ENCODE measurements at places on chromosomes 4 and X.
A peak's percentile ranks its signal among the peaks of the same experiment; 100 is the strongest.

GRCh38 chrX:65706041-65706828, 38.8 kb downstream of the MSN start:
- no peak for DNase-seq

DNA sequence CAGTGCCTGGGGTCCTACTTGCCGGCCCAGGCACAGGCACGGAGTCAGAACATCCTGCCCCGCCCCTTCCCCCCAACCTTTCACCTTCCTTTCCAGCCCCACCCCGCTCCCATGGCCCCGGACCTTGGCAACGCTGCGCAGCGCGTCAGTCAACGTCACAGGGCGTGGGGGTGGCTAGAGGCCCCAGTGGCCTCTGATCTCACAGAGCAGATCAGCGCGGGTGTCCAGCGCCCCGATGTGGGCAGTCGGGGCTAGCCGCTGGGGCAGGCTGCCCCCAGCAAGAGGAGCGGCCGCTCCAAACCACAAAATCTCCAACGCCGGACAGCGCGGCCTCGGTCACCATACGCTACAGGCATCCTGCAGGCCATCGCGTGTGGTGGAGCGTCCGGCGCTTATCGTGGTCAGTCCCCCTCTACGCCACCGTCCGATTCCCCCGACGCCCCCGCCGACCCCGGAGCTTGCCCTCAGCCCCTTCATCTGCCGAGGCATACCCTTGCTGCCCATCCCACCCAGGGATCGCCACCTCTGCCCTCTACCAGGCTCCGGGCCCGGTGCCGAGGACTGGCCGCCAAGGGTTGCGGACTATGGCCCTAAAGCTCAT, 69.6 kb upstream of the APOOL start:
- DNase-seq = no peak

DNA sequence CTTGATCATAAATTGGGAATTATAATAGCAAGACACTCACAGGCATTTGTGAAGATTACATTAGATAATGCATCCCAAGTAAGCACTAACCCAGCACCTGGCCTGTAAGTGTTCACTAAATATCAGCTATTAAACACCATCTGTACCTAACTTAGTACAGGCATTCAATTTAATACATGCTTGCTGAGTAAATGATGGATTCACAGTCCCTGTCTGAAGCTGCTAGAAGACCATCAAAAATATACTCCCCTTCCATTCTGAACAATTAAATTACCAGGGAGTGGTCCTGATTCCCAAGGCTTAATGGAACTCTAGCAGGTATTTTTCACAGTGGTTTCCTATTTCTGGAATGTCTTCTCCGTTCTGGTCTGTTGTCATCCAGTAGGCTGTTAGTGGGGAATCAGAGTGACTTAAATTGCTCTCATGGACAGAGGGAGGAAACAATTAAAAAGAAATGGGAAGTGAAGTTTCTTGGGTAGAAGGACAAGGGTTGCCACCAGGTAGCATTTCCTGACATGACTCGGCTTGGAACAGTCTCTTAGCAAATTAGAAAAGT, 233.9 kb downstream of the PTTG2 start:
- DNase-seq = no peak

DNA sequence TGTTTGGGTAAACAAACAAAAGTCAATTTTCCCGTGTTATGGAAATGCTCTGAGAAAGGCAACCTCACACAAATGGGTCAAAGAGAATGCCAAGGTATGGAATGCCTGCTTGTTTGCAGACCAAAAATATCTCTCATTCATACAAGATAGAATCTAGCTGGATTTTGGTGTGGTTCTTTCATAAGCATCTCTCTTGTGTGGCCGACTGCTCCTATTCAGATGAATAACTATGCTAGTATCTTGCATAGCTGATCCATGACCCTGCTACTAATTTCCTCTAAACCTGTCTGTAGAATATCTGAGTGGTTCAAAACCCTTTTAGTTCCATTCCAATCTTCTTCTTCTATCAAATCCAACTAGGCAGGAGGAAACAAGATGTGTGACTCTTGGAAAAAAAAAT, 28.2 kb upstream of the SORBS2 start:
- no peak for DNase-seq

DNA sequence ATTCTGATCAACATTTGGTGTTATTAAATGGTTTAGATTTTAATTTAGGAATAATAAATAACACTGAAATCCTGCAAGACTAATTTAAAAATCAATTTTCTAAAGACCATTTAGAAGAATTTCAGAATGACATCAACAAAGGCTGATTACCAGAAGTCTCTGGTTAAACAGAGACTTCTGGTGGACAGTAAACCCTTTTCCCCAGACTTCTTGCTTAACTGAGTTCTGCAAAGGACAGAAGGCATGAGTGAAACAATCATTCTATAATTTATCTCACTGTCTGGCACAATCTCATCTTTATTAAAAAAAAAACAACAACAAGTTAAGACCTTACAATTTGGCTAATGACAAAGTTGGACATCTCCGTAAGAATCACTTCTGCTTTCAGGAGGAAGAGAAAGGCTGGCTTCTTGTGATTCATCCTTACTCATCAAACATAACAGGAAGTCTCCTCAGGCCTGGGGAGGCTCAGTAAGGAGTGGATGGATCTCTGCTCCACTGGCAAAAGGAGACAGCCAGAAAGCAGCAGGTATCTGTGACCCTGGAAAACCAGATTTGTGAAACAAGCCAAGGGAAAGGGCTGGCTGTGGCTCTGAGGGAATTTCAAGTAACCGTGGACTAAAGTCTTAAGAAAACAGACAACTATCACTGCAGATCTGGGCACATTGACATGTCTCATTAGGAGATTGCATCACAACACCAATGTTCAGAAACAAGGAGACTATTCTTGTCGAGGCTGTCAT, 908 bp upstream of the TLR6 start:
- DNase-seq = no peak

GRCh38 chr4:3323071-3323481, 30.3 kb downstream of the RGS12 start:
- no peak for DNase-seq

GRCh38 chr4:109730619-109731545, 1.0 kb upstream of the PLA2G12A start:
- no peak for DNase-seq

DNA sequence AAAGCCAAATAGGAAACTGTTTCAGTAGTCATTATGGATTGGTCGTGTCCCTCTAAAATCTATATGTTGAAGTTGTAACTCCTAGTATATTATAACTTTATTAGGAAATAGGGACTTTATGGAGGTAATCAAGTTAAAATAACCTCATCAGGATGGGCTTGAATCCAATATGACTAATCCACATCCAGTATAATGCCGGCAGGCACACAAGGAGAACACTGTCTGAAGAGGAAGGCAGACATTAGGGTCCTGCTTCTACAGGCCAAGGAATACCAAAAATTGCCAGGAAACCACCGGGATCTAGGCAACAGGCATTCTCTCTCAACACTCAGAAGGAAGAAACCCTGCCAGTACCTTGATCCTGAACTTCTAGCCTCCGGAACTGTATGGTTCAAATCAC, 130.3 kb downstream of the ATP10D start:
- no peak for DNase-seq

DNA sequence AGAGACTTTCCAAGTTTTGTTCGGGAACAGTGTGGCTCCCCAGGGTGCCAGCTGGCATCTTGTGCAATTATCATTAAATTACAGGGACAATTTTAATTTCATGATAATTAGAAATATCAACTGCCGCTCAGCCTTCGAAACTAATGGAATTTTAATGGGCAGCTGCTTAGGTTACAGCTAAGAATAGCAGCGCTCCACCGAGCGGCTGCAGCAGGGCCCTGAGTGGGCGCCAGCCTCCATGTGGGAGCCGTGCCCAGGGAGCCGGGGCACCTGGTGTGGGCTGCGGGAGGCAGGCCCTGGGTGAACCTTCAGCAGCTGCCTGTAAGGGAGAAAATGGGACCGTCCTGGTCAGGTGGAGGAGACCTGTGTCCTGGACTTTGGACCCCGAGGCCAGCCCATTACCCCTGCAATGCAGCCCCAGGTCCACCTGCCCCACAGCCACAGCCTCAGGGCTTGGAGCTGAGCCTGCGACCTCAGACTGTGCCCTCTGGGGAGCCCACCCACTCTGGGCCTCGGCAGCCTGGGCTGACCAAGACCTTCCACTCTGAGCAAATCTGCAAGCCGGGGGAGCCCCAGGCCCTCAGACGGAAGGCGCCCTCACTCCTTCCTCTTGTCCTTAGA, 21.1 kb downstream of the MSANTD1 start:
- peak; percentile 62 for DNase-seq

- DNase-seq = no peak
Observed at GRCh38 chr4:151581570-151581969, 172.6 kb downstream of the FHIP1A start.

DNA sequence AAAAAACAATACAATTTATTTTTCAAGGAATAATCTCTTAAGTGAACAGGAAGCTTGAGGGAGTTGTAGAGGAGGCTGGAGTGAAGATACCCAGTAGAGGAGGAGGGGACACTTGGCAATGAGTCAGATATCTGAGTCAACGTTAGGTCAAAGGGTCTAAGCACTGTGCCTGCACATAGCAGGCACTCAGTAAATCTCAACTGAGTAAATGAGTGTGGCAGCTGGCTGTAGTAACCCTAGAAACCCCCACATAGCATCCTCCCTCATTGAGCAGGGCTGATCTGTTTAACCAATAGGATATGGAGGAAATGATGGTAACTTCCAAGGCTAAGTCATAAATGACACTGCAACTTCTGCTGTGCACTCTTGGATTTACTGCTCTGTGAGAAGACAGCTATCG, 186.0 kb upstream of the FAM241A start:
- DNase-seq = no peak

- DNase-seq = no peak
Observed at GRCh38 chrX:34528081-34528480, 129.0 kb downstream of the TMEM47 start.

DNA sequence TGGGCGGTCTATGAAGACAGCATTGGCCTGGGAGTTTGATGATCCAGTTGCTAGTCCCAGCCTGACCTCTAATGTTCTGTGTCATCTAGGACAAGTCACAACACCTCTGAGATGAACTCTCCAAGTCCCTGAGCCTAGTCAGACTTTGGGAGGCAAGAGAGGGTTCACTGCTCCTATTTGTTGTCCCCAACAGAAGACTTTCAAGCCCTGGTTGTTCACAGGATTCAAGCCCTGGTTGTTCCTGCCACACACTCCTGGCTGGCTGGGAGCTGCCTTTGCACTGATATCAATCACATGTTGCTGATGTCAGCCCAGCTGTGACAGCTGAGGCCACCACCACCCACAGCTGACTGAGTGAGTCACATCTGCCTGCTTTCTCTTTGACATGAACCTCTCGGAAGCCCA, 253.2 kb upstream of the RASGEF1B start:
- no peak for DNase-seq

- peak; percentile 22 for DNase-seq
Observed at GRCh38 chr4:5055411-5055810, 4.1 kb downstream of the STK32B start.

DNA sequence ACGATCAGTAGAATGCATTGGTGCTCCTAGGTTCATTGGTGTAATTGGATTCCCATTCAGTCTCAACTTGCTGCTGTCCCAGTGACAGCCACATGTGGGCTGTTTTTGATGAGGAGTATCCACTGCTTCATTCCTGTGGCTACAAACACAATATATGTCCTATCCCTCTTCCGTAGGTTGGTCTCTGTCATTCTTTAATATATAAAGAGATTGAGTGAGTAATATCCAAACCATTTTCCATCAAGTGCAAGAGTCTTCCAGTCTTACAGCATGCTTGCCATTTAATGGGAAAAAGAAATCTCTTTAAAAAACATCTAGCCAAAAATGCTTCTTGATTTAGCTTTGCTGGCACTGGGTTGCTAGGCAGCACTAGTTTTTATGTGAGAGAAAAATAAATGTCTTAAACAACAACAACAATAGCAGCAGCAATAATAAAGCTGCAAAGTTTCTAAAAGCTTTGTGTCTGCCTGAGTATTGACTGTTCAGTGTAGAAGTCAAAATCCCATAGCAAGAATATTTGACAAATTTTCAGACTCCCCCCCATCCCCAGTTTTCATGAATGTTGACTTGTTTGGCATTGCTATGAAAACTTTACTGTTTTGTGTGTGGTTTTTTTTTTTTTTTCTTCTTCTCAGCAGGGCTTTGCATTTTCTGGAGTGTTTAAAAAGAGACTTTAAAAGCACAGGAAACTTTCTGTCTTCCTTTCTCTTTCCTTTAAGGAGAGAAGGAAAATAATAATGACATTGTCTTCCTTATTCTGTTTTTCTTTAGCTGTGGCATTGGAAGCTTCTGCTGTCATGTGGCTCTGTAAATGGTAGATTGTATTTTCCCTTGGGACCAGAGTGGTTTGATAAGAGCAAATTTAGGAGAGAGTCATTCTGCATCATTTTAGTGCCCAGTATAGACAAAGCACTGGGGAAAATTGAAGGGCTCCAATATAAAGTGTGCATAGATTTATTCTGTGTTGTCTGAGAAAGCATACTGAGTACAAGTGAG, 244.3 kb downstream of the ARHGAP10 start:
- DNase-seq = no peak

DNA sequence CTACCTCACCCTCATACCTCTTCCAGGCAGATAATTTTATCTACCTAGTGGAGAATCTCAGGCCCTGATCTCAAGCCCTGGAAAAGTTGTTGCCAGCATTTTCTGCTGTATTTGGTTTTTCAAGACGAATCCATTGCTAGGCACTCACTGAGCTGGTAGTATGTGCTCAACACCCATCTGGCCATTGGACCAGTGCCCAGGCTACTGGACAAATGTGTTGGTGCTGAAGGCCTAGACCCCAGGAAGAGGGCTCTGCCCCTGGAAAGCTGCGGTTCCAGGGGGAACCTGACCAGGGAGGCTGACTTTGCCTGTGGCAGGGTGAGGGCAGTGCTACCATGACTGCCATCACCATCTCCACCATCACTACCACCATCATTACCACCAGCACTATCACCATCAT, 72.4 kb downstream of the PSAPL1 start:
- no peak for DNase-seq

DNA sequence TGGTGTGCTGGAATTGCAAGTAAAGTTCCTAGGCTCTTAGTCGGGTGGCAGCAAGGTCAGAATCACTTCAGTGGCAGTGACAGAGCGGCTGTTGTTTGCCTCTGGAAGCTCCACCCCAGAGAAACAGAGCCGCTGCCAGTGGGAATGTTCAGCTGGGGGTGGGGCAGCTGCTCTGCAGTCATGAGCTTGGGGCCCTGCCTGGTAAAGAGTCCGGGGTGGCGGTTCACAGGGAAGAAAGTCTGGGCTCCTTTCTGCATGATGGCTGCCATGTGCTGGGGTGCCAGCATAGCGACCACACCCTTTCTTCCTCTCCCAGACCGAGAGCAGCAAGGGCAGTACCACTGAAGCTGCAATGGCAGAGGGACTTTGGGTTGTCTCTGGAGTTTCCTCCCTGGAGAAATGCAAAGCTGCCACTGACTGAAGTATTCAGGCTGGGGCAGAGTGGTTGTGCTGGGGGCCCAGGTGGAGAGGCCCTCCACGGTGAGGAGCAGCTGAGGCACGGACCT, 108.8 kb upstream of the CENPE start:
- no peak for DNase-seq
